ENCODE measurements at places on chromosomes 11 and 22.

DNA sequence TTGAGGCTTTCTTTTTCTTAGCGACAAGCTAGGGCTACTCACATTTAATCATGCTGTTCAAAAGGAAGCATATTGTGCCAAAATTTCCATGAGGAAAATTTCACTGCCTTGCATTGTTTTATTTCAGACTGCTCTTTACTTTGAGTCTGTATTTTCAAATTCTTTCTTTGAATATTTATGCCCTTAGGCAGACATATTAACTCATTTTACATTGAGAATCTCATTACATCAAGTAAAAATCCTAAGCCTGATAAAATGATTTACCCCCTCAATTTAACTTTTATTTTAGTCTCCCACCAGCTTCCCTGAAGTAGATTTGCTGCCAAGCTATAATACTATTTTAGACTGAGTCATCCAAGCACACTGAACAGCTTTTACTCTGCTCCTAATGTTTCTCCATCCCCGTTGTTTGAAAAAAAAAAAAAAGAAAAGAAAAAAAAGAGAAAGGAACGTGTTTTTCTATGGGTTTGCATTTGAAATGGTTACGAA is 189.3 kb upstream of the MTMR2 start:
- no peak for DNase-seq

GRCh38 chr11:61507012-61507768 is 1.4 kb upstream of the LRRC10B start:
- no peak for DNase-seq

DNA sequence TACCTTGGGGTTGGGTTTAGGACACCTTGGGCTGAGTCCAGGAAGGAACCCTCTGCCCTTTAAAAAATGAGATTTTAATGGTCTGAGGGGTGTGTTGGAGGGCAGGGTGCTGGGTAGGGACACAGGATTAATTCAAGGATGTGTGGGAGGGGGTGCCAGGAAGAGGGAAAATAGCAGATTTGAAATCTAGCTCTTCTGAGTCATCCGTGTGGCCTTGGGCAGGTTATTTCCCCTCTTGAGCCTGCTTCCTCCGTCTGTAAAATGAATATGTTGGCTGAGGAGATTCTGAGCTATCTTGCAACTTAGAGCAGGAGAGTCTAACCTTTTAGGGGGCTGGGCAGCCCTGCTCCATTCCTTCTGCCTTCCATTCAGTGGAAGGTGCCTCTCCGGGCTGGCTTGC is 3.0 kb downstream of the TSPAN18 start:
- no peak for DNase-seq

DNA sequence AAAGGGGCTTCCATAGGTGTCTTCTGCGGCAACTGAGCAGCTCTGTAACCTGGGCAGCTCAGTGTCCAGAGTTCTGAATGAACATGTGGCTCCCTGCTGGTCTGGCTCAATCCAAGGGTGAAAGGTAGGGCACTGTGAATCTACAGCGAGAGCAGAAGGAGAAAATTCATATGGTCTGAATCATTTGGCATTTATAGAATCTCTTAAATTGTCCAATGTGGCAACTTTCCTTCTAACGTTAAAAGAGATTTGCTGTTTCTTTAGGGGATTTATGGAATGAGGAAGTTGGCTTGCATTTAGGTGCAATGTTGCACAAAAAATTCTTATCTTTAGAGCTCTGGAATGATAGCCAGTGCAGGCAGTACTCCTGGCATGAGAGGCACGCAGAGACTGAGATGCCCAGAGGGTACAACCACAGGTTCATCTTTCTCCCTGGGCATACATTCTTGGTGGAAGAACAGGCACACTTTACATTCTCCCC is 17.0 kb downstream of the ATXN10 start:
- no peak for DNase-seq

GRCh38 chr22:33272180-33272579 is 214.0 kb upstream of the SYN3 start:
- DNase-seq: no peak

GRCh38 chr11:123580137-123580536 is 74.3 kb downstream of the SCN3B start:
- DNase-seq: no peak
